ENCODE measurements at places on chromosomes 16 and 17. TPM values are rescaled to one million over a fixed set of nuclear protein-coding genes. Genes with fewer than 3 reads are reported as not detected.

GRCh38 chr16:65936096-65936495 lies 430.4 kb upstream of the CDH5 start:
- DNase-seq = no peak

- no peak for DNase-seq
Observed at GRCh38 chr17:82017612-82018151, 5.0 kb downstream of the CENPX start.

DNA sequence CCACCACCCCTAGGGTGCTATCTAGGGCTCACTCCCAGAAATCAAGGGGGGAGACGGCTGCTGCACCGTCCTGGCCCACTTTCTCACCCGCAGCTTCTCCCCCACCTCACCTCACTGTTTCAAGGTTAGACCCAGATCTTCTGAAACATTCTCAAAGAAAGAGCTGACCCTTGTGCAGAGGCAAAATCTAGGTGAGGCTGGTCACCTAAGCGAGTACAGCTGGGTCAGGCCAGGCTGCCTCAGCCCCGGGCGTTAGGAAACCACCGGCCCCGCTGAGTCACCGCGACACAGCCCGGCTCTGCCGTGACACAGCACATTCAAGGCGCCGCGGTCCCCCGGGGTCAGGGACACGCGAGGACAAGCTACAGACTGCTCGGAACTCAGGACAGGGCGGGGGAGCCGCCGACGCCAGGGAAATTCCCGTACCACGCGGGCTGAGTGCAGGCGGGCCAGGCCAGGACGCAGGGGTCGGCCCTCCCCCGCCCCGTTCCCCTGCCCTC lies 27.1 kb downstream of the GNPTG start:
- DNase-seq = peak; percentile 96

GRCh38 chr17:72683506-72684404 lies 408.7 kb downstream of the SLC39A11 start:
- no peak for DNase-seq

- no peak for DNase-seq
Observed at GRCh38 chr16:57537194-57537505, 779 bp upstream of the CCDC102A start.

- DNase-seq = no peak
Observed at GRCh38 chr17:9895923-9896322, 9.1 kb downstream of the RCVRN start.

DNA sequence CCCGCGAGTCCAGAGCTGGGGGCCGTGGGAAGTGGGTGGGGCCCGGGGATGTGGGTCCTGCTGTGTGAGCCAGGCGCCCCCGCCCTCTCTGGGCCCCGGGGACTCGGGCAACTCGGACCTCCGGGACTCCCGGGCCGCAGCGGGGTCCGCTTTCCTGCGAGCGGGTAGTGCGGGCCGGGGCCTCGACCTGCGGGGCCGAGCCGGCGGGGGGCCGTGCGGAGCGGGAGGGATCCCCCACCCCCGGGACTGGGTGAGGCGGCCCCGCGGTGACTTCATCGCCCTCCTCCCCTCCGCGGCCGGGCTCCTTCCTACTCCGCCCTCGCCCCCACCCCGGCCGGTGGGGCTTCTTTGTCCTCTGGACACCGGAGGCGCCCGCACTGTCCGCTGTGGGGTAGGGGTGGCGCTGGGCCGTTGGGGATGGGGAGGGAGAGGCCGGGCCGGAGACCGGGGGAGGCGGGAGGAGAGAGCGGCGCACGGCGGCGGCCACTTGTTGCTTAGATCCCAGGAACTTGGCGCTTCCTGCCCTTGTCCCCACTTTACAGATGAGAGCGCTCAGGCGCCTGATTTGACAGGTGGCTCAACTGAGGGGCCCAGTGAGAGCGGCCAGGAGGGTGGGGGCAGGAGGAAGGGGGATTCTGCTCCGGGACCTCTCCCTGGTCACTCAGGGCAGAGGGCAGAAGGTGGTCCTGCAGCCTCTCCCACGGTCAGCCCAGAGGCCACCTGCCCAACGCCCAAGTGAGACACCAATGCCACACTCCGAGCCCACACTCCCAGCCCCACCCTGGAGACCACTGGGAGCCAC lies 874 bp downstream of the CMTM3 start:
- DNase-seq = peak; percentile 61

GRCh38 chr17:36665417-36665816 lies 64.0 kb downstream of the MRM1 start:
- DNase-seq = no peak

DNA sequence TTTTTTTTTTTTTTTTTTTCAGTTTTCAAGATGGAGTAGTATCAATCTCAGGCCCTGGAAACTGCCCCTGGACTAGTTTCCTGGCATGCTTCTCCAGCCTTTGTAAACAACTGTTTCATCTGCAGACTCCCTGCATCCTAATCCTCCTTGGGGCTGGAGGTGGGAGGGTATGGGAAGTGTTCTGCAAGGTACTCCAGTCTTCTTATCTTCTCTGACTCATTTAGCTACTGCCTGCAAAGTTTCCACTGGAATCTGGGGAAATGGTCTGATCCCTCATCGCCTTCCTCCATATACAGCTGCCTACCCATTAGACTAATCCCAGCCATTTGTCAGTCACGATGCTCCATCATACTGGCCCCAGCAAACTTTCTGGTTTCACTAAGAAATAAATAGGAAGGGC lies 21.5 kb downstream of the COPZ2 start:
- DNase-seq = no peak

DNA sequence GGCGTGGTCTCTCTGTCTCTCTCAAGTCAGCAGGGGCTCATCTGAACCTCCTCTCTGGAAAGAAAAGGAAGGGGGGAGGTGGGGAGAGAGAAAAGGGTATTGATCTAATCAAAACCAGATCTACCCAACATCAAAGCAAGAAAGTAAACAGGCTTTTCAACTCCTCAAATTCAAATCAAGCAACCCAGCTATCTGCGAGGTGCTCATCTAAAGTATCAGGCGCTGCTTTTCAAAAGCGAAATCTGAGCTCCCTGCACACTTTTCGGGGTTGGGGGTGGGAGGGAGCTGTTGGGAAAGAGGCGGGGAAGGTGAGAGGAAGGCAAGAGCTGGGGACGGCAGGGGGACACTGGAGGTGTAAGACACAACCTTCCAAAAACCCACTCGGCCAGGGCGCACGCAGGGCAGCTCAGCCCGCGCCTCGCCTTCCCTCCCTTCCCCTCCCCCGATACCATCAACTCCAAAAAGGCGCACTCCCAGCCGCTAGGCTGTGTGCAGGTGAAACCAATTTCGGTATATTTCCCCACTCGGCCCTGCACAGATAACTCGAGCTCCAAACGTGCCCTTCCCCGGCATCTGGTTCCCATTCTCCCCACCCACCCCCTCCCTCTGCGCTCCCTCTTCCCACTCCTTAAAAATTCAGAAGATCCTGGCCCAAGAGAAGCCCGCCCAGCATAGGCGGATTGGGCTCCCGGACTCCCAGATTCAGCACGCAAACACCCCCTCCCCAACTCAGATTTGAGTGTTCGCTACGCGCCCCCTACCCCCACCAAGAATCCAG lies 2.6 kb downstream of the AXIN2 start:
- peak; percentile 76 for DNase-seq

GRCh38 chr17:83078378-83079351 lies 744 bp upstream of the METRNL start:
- no peak for DNase-seq

DNA sequence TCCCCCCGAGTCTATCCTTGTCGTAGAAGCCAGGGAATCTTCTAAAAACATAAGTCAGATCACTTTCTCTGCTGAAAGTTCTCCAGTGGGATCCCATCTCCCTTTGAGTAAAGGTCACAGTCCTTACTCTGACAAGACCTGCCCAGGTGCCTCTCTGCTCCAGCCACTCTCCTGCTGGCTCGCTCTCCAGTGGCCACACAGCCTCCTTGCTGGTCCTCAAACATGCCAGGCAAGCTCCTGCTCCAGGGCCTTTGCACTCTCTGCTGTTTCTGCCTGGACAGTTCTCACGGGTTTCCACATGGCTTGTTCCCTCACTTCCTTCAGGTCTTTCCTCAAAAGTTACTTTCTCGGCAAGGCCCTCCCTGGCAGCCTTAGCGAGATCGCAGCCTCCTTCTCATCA lies 3.4 kb downstream of the B9D1 start:
- peak; percentile 25 for DNase-seq

DNA sequence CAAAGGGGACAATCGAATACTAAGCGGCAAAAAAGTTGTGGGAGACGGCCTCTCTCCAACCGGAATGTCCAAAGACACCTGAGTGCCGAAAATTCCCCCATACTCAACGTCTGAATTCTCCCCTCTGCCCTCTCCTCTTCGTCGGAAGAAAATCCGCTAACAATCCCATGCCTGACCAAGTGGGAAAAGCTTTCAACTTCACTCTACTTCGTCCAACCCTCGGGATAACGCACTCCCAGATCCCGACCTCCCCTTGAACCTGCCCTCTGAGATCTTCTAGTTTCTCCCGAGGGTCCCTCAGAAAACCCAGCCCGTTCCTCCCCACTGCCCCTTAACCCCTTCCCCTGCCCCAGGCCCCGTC lies 961 bp downstream of the AMFR start:
- DNase-seq = no peak

- DNase-seq = peak; percentile 72
Observed at GRCh38 chr17:74959826-74960515, 12.6 kb downstream of the HID1 start.

The MT1A gene
- not detected for polyA plus RNA-seq

The PRAC1 gene
- polyA plus RNA-seq = not detected

The MIS12 gene
- polyA plus RNA-seq = 35.1 TPM

The TBC1D3G gene
- not detected for polyA plus RNA-seq

The BOLA2 gene
- 5.3 TPM for polyA plus RNA-seq

The NT5M gene
- polyA plus RNA-seq = 3.5 TPM

The RND2 gene
- 1.6 TPM for polyA plus RNA-seq

The MYO15A gene
- polyA plus RNA-seq = 3.2 TPM

The TMC8 gene
- polyA plus RNA-seq = 5.2 TPM

The ACSM5 gene
- polyA plus RNA-seq = 0.77 TPM

The SLC5A11 gene
- 0.09 TPM for polyA plus RNA-seq

The USP6 gene
- 15.6 TPM for polyA plus RNA-seq

The TNRC6C gene
- polyA plus RNA-seq = 16.9 TPM
